Mucosa of gallbladder (tissue), 1 donor: ENCODE measurements at places on chromosomes 2 and 18. TPM values are rescaled to one million over a fixed set of nuclear protein-coding genes. Genes with fewer than 3 reads are reported as not detected.

DNA sequence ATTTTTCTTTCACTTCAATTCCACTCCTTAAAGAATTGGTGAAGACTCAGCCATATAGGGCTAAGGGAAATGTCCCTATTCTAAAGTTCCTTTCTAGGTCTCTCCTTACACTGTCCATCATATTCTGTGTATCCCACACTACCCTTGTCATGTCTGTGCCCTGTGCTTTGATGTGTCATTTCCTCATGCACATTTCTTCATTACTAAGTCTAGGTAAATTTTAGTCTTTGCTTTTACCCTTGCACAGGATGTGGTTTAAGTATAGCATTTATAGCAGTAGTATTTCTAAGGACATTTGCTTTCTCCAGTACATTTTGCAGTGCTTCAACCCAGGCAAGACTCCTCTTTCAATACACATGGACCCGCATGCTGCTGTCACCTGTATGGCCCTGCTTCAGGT is 221.5 kb upstream of the ACVR2A start:
- no peak for DNase-seq

- no peak for DNase-seq
These were observed 228.8 kb downstream of the ETAA1 start for GRCh38 chr2:67625690-67626475.

DNA sequence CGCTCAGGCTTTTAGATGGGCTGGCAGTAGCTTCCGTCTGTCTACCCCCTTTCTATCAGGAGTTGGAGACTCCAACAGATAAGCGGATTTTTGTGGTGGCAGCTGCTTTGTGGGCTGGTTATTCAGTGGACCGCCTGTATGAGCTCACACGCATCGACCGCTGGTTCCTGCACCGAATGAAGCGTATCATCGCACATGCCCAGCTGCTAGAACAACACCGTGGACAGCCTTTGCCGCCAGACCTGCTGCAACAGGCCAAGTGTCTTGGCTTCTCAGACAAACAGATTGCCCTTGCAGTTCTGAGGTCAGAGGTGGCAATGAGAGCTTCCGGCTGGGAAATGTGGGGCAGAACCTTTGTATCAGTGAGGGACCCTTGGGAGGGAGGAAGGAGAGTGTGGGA is 14.8 kb downstream of the CAD start:
- no peak for DNase-seq

DNA sequence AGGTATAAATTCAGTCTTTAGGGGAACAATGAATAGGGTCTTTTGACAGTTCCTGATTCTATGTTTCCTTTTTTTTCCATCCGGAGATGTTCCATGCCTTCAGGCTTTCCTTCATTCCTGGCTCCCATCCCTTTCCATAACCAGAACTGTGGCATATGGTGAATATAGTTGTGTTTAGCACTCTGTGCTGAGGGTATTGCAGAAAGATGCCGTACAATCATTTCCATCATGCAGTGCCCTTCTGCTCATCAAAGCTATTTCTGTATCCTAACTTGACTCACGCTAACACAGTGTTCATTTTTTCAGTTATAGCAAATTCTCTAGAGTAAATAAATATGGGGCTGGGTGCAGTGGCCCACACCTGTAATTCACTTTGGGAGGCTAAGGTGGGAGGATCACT is 131.9 kb upstream of the EML6 start:
- no peak for DNase-seq

DNA sequence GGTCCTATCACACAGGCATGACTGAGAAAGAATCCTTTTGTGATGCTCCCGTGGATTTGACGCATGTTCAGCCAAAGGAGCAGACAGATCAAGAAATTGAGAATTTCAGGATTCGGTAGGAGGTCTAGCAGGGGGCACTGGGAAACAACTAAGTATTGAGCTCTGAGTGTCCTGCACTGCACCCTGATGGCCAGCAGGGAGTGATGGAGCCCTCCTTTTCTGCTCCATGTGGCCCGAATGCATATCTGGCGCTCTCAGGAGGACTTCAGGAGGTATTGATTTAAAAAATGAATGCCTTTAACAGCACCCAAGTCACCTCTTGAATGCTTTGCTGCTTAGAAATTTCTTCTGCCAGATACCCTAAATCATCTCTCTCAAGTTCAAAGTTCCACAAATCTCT is 58.0 kb downstream of the ZNF519 start:
- no peak for DNase-seq

GRCh38 chr2:174376967-174377366 is 18.6 kb upstream of the SCRN3 start:
- DNase-seq = no peak

GRCh38 chr2:154142480-154142879 is 270.8 kb downstream of the GALNT13 start:
- DNase-seq = no peak

GRCh38 chr2:205369813-205370212 is 312.5 kb upstream of the NRP2 start:
- DNase-seq = no peak

- no peak for DNase-seq
These were observed 31.3 kb downstream of the EXOC6B start for GRCh38 chr2:72794572-72794971.

- DNase-seq = no peak
These were observed 42.3 kb downstream of the DNER start for GRCh38 chr2:229672021-229672420.

DNA sequence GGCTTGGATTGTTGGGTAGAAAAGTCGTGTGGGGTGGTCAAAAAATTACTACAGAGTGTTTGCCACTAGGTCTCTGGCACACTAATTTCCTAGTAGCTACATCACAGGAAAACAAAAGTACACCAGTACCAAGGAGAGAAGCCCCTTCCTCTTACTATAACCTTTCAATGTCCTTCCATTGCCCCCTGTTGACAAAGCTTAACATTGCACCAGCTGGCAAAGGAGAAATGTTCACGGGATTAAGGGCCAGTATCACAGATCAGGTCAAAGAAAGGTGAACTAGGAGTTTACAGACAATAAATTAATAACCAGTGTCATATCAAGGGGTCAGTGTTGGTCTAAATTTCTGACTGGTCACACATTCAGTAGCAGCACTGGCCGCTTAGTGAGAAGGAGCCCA is 1139.6 kb upstream of the FAM98A start:
- DNase-seq = no peak

The RFX8 gene
- total RNA-seq = 0.29 TPM
